ENCODE measurements at places on chromosomes 7 and 10.

- no peak for DNase-seq
These were observed 151.1 kb downstream of the CXCL12 start for GRCh38 chr10:44233561-44234482.

DNA sequence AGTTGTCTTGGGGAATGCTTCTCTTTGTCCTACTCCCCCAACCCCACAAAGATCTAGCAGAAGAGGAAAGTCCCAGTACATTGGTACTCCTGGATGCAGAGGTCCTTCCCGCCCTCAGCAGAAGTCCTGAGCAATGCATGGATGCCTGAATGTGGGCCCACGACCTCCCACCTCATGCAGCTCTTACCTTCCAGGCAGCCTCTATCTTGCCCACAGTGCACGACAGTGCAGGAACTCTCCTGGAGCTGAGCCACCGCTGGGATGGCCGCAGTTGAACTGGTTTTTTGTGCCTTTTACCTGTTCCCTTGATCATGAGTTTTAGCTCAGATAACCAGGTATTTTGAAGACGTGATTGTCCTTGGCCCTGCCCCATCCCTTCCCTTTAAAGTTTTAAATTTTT is 37.9 kb downstream of the LRRC4 start:
- DNase-seq, result no peak

- DNase-seq, result no peak
These were observed 140.0 kb upstream of the NRBF2 start for GRCh38 chr10:62993121-62993520.

DNA sequence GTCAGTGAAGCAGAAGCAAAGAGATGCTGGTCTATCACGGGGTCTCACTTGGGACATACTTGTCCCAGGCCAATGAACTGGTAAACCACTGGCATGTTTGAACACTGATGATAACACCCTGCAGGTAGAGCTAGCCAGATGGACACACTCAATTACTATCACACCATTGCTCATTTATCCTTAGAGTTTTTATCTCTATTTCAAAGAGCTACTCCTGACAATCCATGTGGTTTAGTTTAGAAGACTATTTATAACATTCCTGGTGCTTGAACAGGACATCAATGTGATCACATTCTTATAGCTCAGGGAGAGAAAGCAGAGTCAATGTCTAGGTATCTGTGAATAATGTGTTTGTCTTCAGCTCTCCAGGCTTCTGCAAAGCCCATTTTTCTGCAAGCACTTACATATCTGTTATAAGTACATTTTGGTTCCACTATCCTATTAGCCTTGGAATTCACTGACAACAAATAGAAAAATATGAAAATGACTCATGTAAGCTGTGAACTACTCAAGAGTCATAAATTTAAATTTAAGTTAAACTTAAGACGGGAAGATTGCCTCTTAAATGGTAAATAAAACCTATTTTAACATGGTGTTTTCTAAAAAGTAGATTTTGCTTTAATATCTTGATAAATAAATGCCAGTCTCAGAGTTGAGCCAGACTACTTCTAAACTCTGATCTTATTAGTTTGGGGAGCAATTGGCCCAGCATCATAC is 106.7 kb upstream of the MBL2 start:
- DNase-seq, result no peak

- no peak for DNase-seq
These were observed 86.6 kb downstream of the ABLIM1 start for GRCh38 chr10:114571316-114571999.

- peak; percentile 28 for DNase-seq
These were observed 115.5 kb downstream of the LMBR1 start for GRCh38 chr7:156777364-156778069.

- no peak for DNase-seq
These were observed 4.5 kb downstream of the VGF start for GRCh38 chr7:101160910-101161309.

DNA sequence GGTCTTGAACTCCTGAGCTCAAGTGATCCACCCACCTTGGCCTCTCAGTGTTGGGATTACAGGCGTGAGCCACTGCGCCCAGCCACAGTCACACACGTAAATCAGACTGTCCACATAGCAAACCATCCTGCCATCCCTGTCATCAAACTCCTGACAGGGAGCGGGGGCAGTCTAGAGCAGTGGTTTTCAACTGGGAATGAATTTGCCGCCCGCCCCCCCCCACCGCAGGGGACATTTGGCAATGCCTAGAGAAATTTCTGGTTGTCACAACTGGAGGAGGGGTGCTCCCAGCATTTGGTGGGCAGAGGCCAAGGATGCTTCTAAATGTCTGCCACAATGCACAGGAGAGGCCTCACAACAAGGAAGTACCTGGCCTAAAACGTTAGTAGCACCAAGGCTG is 24.1 kb downstream of the CAMK2G start:
- no peak for DNase-seq

DNA sequence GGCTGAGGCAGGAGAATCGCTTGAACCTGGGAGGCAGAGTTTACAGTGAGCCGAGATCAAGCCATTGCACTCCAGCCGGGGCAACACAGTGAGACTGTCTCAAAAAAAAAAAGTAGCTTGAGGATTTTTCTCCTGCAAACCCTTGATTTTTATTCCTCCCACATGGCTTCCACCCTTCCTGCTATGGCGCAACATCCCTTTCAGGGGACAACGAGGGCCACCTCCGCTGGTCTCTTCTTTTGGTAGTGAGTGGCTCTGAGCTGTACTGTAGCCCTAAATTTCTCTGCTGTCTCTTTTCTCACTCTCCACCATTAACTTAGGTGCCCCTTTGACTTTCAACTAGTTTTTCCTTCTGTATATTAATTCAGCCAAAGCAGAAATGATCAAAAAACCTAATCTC is 113.4 kb downstream of the HIPK2 start:
- no peak for DNase-seq

DNA sequence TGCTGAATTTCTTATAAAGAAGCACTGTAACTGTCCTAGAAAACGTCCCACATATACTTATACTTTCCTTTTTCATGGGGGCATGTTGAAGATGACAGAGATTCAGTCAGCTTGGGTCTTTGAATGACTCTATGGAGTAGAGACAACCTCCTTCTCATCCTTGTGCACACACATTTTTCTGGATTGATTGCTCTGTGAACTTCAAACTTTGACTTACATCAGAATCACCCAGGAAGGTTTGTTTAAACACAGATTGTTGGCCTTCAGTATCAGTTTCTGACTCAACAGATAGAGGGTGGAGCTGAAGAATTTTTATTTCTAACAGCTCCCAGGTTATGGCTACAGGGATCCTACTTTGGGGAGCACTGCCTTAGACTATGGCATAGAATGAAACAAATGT is 97.6 kb upstream of the DGKB start:
- no peak for DNase-seq

DNA sequence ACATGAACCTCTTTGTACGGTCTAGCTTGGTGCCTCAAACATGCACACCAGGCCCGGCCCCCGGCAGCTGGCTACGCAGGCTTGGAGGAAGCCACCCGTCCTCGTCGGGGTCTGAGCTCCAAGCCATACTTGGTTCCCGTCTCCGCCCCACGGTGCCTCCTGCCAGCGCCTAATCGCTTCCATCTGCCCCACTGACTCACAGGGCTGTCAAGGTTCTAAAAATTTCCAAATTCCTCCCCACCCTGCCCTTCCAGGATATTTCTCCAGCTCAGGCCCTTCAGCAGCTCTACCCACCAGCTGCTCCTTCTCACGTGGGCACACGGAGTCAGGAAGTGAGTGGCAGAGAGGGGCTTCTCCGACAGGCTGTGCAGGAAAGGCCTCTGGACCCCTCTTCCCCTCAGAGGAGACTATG is 38.8 kb downstream of the TMEM270 start:
- no peak for DNase-seq

DNA sequence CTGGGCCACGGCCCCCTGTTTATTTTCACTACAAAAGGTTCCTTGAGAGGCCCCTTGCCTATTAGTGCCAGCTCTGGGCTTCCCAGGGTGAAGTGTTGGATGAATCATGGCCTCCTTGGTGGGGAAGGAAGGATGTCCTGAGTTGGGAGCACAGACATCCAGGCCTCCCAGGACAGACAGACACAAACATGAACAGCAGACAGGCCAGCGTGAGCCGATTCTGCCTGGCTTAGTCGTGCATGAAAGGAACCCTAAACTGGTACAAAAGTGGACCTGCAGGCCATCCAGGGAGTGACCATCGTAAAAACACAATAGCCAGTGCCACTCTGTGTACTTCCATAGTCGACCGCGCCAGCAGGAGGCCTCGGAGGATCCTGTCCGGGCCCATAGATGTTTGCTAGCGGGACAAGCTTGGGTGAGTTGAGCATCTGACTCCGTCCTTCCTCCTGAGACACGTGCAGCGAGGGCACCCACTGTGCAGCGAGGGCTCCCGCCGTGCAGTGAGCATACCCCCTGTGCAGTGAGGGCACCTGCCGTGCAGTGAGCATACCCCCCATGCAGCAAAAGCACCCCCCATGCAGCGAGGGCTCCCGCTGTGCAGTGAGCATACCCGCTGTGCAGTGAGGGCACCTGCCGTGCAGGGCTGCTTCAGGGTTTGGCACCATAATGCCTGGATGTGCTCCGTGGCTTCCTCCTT is 51.3 kb upstream of the PRKAR1B start:
- DNase-seq, result no peak

- no peak for DNase-seq
These were observed 421.3 kb upstream of the NUPR2 start for GRCh38 chr7:56537477-56537876.

GRCh38 chr7:146875981-146876380 is 759.4 kb downstream of the CNTNAP2 start:
- no peak for DNase-seq

DNA sequence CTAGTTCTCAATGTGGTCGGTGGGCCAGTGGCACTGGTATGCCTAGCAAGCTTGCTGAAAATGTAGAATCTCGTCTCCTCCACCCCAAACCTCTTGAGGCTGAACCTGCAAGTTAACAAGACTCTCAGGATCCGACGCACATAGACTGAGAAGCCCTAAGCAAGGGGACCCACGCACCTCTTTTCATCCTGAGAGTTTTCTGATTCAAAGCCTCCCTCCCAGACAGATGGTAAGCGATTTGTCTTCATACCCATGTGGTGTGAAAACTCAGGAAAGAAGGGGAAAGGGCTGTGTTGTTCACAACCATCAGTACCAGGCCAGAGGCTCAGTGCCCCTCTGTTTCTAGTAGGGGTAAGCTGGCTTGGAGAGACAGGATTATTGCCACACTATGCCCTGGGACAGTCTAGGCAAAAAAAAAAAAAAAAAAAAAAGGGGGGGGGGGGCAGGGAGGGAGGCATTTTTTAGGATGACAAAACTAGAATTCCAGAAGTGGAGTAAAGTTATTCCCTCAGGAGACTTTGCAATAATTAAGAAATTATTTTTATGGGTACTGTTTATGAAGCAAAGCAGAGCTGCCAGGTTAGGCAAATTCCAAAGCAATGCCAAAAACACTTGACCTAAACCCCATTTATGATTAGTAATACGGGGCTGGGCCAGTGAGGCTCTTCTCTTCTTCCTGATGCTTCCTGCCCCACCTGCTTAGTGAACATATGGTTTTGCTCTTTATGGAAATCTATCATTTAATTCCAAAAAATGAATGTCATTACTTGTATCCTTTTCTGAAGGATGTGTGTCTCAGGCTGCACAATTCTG is 117.6 kb upstream of the PDLIM1 start:
- no peak for DNase-seq

Measured in GM13976 (cell line).